ENCODE measurements at places on chromosomes 7 and 10.
A peak's percentile ranks its signal among the peaks of the same experiment; 100 is the strongest.

- peak; percentile 11 for DNase-seq
Measured at GRCh38 chr7:135976312-135977006, 700 bp downstream of the MTPN start.

GRCh38 chr10:73168465-73168803 lies 515 bp downstream of the FAM149B1 start:
- DNase-seq, result no peak

DNA sequence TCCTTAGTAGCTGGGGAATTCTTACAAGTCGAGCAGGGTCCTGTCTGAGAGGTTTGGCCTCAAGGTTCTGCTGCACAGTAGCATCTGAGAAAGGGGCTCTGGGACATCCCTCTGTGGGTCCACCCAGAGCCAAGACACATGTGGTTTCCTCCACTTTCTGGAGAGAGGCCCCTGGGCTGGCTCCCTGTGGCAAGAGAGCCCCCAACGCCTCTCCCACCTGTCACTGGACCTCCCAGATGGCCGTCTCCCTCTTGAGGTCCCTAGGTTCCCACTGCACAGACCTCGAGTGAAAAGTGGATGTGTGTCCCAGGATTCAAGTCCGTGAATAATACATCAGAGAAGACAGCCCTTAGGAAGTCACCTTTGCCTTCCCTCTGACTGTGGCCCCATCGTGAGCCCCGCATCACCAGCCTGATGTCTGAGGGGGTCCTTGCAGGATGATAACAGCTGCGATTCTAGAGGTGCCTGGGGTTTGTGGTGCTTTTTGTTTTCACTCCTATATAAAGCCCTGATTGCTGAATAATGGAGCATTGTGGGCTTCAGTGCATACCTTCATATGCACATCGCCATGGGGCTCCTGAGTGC lies 319.0 kb downstream of the GLRX3 start:
- DNase-seq, result no peak

DNA sequence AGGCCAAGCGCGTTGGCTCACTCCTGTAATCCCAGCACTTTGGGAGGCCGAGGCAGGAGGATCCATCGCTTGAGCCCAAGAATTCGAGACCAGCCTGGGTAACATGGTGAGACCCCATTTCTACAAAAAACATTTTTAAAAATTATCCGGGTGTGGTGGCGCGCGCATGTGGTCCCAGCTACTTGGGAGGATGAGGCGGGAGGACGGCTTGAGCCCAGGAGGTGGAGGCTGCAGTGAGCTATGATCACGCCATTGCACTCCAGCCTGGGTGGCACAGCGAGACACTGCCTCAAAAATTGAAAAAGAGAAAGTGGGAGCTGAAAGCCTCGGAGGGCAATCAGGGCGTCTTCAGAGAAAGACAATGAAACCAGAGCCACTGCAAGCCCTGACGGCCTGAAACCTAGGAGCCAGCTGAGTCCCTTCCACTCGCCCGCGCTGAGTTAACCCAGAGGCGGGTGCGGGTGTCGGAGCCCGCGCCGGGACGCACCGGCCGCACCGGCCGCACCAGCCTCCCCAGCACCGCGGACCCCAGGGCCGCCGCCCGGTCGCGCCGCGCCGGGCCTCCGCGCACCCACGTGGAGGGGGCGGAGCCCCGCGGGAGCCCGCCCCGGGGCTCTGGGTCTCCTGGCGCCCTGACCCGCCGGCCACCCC lies 22.4 kb downstream of the ZFAND2A start:
- no peak for DNase-seq

All from HL-60 (cell line).